Erythroblast (primary cell): ENCODE measurements at places on chromosomes 7 and 10.

- DNase-seq, result no peak
Measured at GRCh38 chr7:24201226-24201625, 82.8 kb upstream of the NPY start.

GRCh38 chr10:85280014-85280413 is 951.6 kb downstream of the CCSER2 start:
- DNase-seq, result no peak

GRCh38 chr10:92244796-92245195 is 46.1 kb downstream of the CPEB3 start:
- no peak for DNase-seq

DNA sequence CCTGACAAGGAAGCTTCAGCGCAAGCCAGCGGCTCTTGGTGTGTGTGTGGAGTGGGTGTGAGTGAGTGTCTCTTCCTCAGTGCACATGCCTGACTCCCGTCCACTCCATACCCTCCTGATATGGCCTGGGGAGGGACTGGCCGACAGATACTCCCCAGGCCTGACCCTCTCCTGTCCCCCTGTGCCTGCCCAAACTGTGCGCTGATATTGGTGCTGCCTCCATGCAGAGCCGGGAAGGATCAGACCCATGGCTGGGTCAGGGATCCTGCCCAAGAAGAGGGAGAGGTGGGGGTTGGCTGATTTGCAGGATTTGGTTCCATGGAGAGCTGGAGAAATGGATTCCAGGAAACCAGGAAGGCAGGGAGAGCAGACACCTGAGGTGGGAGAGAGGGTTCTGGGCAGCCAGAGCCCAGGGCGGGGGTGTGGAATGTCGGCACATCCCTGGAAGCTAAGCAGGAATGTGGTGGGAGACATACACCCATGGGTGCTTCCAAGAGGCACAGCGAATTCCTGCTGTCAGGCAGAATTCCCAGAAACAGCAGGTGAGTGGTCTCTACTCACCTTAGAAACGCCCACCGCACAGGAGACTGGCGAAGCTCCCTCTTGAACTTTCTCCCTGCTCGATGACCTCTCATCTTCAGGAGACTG is 6.3 kb downstream of the CALML5 start:
- DNase-seq, result no peak

- DNase-seq, result no peak
Measured at GRCh38 chr10:72110673-72111401, 22.5 kb upstream of the SPOCK2 start.

DNA sequence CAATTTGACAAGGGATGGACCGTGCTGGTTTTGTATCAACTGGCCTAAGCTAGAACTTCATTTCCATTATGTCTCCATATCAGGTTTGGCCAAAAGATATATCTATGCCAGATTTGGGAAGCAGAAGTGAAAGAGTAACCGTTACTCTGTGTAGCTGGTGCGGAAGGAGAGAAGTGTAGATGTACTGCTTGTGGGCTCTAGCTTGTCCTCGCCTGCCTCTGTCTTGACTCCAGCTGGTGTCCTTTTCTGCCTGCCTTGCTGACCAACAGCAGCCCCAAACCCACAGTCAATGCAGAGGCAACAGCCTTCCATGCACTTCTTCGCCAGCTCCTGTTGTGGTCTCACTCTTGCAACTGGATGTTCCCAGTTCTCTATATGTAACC is 128.5 kb downstream of the KIF20B start:
- DNase-seq, result no peak

- no peak for DNase-seq
Measured at GRCh38 chr7:58086461-58086860, 636.5 kb downstream of the ZNF716 start.

DNA sequence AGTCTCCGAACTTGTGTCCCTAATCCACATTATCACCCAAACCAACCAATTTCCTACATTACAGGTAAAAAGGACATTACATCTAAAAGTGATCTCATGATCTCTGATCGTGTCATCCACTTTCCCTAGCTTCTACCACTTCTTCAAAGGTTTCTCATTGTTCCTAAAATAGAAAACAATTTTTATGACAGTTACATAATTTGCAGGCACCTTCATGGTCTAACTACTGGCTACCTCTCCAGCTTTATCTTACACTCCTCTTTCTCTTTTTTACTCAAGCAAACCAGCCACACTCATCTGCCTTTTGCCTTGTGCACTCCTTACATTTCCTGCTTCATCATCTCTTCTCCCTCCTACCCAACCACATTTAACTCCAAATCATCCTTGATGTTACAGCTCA is 886.7 kb upstream of the SORCS1 start:
- no peak for DNase-seq

DNA sequence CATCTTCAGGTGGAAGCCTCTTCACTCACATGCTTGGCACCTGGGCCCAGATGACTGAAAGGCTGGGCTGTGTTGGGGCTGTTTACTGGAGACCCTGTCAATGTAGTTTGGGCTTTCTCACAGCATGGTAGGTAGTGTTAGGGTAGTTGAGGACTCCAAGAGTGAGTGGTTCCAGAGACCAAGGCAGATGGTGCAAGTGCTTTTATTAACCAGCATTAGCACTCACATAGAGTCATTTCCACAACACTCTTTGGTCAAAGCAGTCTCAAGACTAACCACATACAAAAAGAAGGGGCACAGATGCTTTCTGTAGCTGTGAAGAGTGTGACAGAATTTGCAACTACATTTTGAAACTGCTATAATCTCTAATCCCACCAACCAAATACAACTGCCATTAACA is 135.0 kb downstream of the RTKN2 start:
- DNase-seq, result no peak

- no peak for DNase-seq
Measured at GRCh38 chr7:49773218-49773935, at the start of gene VWC2. VWC2 (plus strand) TSS chr7:49773638; CDS start chr7:49775436, 1,798 bp downstream.

DNA sequence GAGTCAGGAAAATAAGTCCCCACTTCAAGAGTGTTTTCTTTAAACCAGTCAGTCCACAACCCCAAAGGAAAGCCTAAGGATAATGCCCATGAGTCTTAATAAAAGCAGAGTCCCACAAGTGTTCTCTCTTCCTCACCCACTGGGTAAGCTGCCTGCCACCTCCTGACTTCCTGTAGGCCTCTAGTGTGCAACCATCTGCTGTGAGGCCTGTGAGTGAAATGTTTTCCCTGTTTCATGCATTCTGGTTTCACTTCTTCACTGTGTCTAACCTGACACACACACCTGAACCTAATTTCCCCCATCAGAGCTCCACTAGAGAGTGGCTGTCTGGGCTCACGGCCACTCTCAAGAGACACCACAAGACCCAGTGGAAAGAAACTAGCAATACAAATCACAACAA is 38.9 kb upstream of the GDF10 start:
- DNase-seq, result no peak

- DNase-seq, result no peak
Measured at GRCh38 chr7:114405427-114405826, 9.2 kb upstream of the FOXP2 start.

- no peak for DNase-seq
Measured at GRCh38 chr7:81583882-81584533, 185.8 kb downstream of the HGF start.
